Spinal cord (tissue), 10 donors: ENCODE measurements at places on chromosomes 5 and 9. TPM values are rescaled to one million over a fixed set of nuclear protein-coding genes. Genes with fewer than 3 reads are reported as not detected.

Gene PCDHGA5
- 14.0 TPM for polyA plus RNA-seq

Gene SEMA6A
- polyA plus RNA-seq: 120 TPM

Gene CEMIP2
- polyA plus RNA-seq: 24.6 TPM

Gene LHX2
- polyA plus RNA-seq: 1.1 TPM

Gene GRIA1
- 48.8 TPM for polyA plus RNA-seq

Gene SPATA31E1
- polyA plus RNA-seq: not detected

Gene TIMD4
- polyA plus RNA-seq: 0.50 TPM

Gene IL13
- polyA plus RNA-seq: not detected

Gene GABRA1
- polyA plus RNA-seq: 12.9 TPM

Gene BAAT
- 0.48 TPM for polyA plus RNA-seq

Gene FCN2
- not detected for polyA plus RNA-seq

Gene HRH2
- polyA plus RNA-seq: 3.8 TPM

Gene SARDH
- 10.1 TPM for polyA plus RNA-seq

Gene SEC24A
- polyA plus RNA-seq: 22.9 TPM

Gene SOX30
- 0.43 TPM for polyA plus RNA-seq

Gene LRRC19
- polyA plus RNA-seq: 0.44 TPM

Gene GFPT2
- polyA plus RNA-seq: 10.0 TPM

Gene GCNT4
- polyA plus RNA-seq: 0.66 TPM

Gene SOHLH1
- 0.43 TPM for polyA plus RNA-seq

Gene ENTREP1
- polyA plus RNA-seq: 102 TPM

Gene FAM193B
- polyA plus RNA-seq: 78.0 TPM

Gene DOK3
- polyA plus RNA-seq: 12.2 TPM

Gene FAM169A
- 37.6 TPM for polyA plus RNA-seq
